ENCODE measurements at places on chromosomes 2 and 18.

DNA sequence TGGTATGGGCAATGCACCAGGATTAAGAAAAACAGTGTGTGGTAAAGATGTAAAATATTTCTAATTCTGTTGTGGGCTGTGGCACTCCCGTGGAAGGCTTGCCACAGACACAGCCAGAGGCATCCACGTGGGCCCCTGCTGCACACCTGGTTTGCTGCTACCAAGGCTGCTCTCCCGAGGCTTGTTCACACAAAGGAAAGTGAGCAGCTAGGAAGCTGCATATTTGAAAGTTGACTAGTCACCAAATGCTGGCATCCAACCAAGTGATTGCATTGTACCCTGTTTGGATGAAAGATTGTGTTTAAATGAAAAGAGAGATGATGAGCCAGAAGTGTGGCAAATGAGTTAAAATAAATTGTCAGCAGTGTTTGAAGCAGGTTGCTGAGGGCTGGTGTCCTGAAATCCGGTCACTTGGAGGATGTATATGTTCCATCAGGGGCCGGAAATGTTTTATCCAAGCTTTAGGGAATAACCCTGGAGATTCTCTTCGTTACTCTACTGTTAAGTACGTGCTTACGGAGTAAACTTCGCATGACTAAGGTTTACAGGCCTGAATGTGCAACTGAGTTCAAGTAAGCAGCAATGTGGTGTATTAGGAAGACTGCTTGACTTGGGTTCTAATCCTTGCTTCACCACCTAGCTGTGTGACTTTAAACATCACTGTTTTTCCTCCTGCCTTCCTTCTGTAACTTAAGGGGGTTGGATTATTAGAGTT lies 86.1 kb downstream of the MSH2 start:
- no peak for DNase-seq

DNA sequence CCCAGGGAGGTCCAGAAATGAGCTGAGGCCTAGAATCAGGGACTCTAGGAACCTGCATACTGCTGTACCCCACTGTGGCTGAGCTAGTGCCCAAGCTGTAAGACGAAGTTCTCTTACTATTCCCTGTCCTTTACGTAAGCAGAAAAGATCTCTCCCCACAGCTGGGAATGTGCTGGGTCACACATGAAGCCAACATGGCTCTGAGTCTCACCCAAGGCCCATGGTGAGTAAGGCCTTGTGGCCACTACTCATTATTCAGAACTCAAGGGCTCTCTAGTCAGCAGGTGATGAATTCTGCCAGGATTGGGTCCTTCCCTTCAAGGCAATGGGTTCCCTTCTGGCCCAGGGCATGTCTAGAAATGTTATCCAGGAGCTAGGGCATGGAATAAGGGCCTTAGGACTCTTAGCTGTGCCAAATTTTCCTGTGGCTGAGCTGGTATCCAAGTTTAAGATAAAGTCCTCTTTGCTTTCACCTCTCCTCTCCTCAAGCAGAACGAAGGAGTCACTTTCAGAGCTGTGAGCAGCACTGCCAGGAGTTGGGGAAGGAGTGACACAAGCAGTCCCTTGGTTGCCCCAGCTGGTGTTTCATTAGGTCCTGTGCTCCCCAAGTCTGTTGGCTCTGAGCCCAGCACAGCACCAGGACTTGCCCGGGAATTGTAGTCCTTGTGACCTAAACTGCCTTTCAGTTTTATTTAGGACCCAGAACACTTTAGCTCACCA lies 707.6 kb downstream of the SLC4A3 start:
- DNase-seq: no peak

- no peak for DNase-seq
These were observed 308.6 kb upstream of the TNP1 start for GRCh38 chr2:217168496-217168895.

- DNase-seq: peak; percentile 84
These were observed 5.5 kb downstream of the SALL3 start for GRCh38 chr18:78984941-78985784.

- DNase-seq: no peak
These were observed 117.9 kb downstream of the KCNH7 start for GRCh38 chr2:162720559-162721271.

GRCh38 chr2:241794250-241794823 lies 14.7 kb upstream of the NEU4 start:
- no peak for DNase-seq

All from NCI-H748 treated with DMSO at 0.1 percent for 48 hours (cell line).